Stomach (tissue), 19 donors: ENCODE measurements at places on chromosomes 16 and 17. TPM values are rescaled to one million over a fixed set of nuclear protein-coding genes. Genes with fewer than 3 reads are reported as not detected.

GRCh38 chr17:62689441-62690167 is 62.1 kb downstream of the MRC2 start:
- DNase-seq = peak; percentile 12

- no peak for DNase-seq
Observed at GRCh38 chr17:40427002-40427491, 9.4 kb upstream of the TOP2A start.

FN3K gene
- total RNA-seq = 59.5 TPM

PPY gene
- not detected for total RNA-seq

GRCh38 chr16:57551057-57551456 is 8.6 kb downstream of the ADGRG5 start:
- no peak for DNase-seq

DHX58 gene
- total RNA-seq = 3.2 TPM

DNA sequence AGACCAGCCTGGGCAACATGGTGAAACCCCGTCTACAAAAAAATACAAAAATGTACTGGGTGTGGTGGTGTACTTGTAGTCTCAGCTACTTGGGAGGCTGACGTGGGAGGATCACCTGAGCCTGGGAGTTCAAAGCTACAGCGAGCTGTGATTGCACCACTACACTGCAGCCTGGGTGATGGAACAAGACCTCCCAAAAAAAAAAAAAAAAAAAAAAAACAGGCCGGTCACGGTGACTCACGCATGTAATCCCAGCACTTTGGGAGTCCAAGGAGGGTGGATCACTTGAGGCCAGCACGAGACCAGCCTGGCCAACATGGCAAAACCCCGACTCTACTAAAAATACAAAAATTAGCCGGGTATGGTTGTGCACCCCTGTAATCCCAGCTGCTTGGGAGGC is 12.7 kb upstream of the APPBP2 start:
- DNase-seq = no peak

- DNase-seq = no peak
Observed at GRCh38 chr17:75596320-75597087, 8.9 kb downstream of the MYO15B start.

GRCh38 chr17:47295874-47296255 is 27.9 kb upstream of the EFCAB13 start:
- DNase-seq = no peak

DNA sequence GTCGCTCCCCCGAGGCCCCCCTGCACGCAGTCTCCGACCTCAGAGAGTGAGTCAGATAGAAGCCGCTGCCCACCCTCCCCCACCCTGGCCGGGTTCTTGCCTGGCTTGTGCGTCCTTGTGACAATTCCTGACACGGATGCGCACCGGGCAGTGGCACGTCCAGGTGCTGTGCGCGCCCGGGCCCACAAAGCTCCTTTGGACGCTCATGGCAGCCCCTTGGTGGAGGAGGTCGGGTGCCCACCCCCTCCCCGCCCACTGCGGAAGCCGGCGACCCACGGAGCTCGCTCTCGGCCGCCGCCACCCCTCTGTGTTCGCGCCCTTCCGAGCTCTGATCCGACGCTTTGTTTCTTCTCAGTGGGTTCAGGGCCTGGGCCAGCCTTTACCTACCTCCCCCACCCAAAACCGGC is 662 bp upstream of the TUBB3 start:
- peak; percentile 85 for DNase-seq

GRCh38 chr16:1018447-1019198 is 37.1 kb downstream of the SOX8 start:
- DNase-seq = no peak

- no peak for DNase-seq
Observed at GRCh38 chr16:2710021-2710710, 9.9 kb downstream of the PRSS27 start.
